ENCODE measurements at places on chromosomes 1 and 21. TPM values are rescaled to one million over a fixed set of nuclear protein-coding genes. Genes with fewer than 3 reads are reported as not detected.
A peak's percentile ranks its signal among the peaks of the same experiment; 100 is the strongest.

MASP2 gene
- 0.32 TPM for total RNA-seq

SLC45A1 gene
- total RNA-seq: 0.44 TPM

YTHDF2 gene
- 45.8 TPM for total RNA-seq

PYCR2 gene
- total RNA-seq: 73.7 TPM

DNA sequence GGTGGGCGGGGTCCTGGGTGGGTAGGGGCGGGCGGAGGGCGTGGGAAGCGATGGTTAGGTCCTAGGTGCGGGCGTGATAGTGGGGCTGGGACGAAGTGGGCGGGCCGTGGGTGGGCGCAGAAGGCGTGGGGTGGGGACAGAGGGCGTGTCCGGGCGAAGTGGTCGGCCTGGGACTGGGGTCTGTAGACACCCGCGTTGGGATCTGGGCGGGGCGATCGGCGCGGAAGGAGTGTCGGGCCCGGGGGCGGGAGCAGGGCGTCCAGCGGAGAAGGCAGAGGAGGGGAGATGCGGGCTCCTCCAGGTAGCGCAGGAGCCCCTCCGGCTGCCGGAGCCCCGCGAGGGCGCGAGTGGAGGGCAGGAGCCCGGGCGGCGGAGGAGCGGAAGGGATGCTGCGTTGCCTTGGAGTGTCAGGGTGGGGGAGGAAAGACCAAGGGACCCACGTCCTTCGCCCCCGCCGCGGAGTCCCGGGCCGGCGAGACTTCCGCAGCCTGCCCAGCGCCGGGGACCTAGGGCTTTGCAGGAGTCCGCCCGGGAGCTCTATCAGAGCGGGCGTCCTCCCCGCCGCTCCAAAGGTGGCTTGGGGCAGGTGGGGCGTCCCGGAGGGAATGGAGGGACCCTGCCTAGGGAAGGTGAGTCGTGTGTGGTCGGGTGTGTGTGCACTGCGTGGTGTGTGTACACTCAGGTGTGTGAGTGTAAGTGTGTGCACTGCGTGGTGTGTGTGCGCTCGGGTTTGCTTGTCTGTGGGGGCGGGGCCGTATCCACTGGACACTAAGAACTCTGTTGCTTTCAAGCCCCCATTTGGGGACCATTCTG, 27.0 kb upstream of the PRSS38 start:
- no peaks in the 10 kb centered on the region for H3K36me3 ChIP-seq
- no peak overlapping the region for H3K27ac ChIP-seq
- H3K4me3 ChIP-seq: peak overlapping the region; percentile 70
- peaks cover 17% of the 10 kb centered on the region for H3K4me1 ChIP-seq
- no peaks in the 10 kb centered on the region for H3K27me3 ChIP-seq

GRCh38 chr1:179875596-179876299, 1.9 kb downstream of the TOR1AIP2 start:
- H3K27me3 ChIP-seq: no peaks in the 10 kb centered on the region
- no peak overlapping the region for H3K4me3 ChIP-seq
- H3K36me3 ChIP-seq: peaks cover 2% of the 10 kb centered on the region
- DNase-seq: no peak

DNA sequence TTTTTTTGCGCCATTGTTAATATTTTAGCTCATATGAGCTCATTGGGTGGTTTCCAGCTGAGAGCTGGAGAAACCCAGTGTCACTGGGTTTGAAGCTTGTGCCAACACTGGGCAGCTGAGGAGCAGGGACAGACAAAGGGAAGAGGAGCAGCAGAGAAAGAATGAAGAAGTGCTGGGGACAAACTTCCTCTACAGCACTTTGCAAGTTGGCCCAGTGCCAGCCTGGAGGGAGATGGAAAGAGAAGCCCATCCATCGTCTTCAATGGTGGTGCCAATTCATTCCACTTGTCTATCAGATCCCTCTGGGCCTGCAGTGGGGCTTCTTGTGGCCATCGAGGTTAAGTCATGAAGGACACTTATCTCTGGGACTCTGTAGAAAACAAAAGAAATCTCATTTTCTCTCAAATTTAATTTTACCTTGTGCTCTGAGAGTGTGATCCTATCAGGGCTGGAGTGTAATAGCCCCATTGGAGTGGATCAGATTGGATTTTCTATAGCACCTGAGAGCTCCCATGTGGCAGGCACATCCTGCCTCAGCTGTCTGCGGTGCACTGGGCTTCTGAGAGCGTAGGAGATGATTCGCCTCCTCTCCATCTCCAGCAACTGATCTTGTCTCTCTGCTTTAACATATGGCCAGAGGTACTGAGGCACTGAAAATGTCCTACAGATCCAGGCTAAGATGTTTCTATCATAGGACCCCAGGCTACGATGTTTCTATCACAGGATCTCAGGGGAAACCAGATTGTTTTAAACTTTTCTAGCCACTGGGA, 114.7 kb downstream of the TNR start:
- no peak overlapping the region for H3K4me3 ChIP-seq
- H3K27me3 ChIP-seq: no peaks in the 10 kb centered on the region
- H3K27ac ChIP-seq: no peak overlapping the region
- H3K36me3 ChIP-seq: no peaks in the 10 kb centered on the region

DNA sequence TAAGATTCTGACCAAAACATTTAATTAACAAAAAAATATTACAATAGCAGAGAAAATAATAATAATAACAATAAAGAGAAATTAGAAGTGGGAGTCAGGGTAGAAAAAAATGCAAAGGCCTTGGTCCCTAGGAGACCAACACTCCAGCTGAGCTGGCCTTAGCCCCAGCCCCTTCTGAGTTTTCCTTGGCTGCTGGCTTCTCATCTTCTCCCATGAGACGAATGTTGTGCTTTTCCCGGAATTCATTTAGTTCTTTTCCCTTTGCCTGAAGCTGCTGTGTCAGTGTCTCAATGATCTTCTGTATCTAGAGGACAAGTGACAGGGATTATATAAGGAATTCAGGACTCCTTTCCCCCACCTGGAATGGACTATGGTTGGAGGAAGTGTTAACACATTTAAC, 2.4 kb downstream of the KLHDC9 start:
- H3K4me1 ChIP-seq: no peaks in the 10 kb centered on the region
- H3K4me3 ChIP-seq: no peak overlapping the region
- no peak overlapping the region for H3K27ac ChIP-seq
- DNase-seq: no peak
- H3K27me3 ChIP-seq: no peaks in the 10 kb centered on the region
- no peaks in the 10 kb centered on the region for H3K36me3 ChIP-seq

All from Caco-2 (cell line).